ENCODE measurements at places on chromosomes 13 and 19. TPM values are rescaled to one million over a fixed set of nuclear protein-coding genes. Genes with fewer than 3 reads are reported as not detected.
A peak's percentile ranks its signal among the peaks of the same experiment; 100 is the strongest.

GRCh38 chr19:51822946-51823345, 28.0 kb downstream of the FPR3 start:
- no peak for DNase-seq

DNA sequence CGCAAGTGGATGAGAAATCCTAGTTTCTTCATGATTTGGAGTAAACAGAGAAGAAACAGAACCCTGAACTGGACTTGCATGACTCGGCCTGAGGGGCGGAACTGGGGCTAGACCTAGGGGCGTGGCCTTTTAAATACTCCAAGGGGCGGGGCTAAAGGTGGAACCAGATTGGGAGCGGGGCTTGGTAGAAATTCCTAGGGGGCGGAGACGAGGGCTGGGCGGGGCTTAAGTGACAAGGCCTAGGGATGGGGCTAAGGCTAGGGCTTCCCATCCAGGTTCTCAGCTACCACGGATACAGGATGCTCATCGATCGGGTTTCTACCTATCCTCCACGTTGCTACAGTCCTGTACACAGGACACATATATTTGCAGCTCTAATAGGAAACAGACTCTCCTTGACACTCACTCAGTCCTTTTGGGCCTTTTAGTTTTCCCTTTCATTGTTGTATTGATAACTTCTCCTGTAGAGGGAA, 372 bp upstream of the ZNF699 start:
- DNase-seq: no peak

- no peak for DNase-seq
These were observed 734 bp downstream of the TYROBP start for GRCh38 chr19:35907377-35907745.

GRCh38 chr19:54728167-54728566, 3.9 kb downstream of the KIR3DL3 start:
- no peak for DNase-seq

DNA sequence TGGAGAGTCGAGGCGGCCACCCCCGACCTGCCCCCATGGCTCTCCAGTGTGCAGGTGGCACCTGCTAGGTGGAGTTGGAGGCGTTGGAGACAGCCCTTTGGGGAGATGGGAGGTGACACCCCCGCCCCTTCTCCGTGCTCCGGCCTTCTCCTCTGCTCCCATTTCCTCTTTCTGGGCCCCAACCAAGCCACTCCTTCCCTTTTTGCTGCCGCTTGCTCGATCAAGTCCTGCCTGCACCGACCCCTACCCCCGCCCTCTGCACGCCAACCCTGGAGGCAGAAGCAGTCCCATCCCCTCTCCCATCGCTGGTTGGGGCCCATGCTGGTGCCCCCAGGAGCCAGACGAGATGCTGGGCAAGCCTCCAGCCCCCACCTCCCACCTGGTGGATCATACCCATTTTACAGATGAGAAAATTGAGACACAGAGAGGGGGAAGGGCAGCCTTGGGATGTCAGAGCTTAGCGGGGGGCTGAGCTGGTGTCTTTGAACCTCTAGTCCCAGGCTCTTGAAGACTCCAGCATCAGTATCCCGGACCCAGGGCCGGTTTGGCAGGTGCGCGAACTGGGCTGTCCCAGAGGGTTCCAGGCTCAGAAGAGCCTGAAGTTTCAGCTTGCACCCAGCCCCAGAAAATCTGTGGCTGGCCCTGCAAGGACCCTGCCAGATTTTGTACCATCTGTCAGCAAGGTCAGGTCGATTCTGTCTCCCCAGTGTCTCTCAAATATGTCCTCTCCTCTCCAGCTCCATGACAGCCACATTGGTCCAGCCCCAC, 10.3 kb downstream of the GNA15 start:
- DNase-seq: no peak

GRCh38 chr13:37409756-37410155, 188.8 kb downstream of the POSTN start:
- DNase-seq: no peak

GRCh38 chr19:30065680-30066606, 123.9 kb downstream of the URI1 start:
- DNase-seq: no peak

- no peak for DNase-seq
These were observed 208.2 kb downstream of the ITGBL1 start for GRCh38 chr13:101660711-101661110.

DNA sequence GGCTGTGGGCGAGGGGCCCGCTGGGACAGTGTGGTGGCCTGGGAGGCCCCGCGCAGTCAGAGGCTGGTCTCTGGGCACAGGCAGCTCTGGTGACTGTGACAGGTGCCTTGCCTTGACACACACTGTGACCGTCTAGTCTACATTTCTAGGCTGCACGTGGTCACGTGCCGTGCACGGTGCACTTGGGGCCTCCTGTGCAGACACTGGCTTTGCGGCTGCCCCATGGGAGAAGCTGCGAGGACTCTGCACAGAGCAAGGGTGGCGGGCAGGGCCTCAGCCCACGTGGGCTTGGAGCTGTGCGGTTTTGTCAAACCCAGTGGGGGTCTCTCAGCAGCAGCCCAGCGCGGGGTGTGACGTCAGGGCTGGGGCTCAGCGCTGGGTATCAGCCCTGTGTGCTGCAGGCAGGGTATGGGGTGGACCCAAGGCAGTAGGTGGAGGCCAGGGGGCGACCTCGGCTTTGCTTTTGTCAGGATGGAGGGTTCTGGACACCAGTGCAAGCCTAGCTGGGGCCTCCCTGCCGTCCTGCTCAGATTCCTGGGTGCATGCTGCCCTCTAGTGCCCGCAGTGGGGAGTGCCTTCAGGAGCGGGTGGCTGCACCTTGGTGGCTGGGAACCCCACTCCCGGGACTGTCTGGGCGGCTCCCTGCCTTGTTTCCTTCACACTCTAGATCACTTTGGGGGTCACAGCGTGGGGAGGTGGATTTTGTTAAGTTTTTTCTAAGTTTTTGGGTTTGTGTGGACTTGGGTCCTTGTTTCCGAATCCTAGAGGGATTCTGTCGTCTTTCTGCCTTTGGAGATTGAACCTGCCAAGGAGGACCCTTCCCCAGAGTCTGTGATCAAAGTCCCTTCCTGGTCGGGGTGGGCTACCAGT, 62.6 kb downstream of the KDM4B start:
- peak; percentile 59 for DNase-seq

- no peak for DNase-seq
These were observed 10.5 kb downstream of the NACC1 start for GRCh38 chr19:13128583-13128982.

DNA sequence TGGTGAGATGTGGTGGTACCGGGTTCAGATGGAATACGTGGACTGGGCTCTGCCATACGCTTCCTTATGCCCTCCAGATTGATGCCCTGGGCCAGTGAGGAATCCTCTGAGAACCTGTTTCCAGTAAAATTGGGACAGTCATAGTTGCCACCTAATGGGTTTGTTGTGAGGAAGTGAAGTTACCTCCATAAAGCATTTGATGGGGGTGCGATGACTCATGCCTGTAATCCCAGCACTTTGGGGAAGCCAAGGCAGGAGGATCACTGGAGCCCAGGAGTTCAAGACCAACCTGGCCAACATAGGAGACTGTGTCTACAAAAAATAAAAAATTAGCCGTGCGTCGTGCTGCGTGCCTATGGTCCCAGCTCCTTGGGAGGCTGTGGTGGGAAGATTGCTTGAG, 4.8 kb downstream of the SNRPA start:
- DNase-seq: no peak

DNA sequence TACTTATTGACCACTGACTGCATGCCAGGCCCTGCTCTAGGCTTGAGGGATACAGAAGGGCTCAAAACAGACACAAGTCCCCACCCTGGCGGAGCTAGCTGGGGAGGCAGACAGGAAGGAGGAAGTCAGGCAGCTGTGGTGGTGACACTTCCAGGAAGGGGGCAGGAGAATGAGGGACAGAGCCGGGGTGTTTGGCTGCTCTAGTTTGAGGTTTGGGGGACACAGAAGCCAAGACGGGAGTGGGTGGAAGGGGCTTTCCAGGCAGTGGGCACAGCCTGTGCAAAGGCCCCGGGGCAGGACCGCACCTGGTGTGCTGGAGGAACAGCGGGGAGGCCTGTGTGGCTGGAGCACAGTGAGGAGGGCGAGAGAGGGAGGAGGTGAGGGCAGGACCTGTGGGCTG, 4.0 kb downstream of the MRPL54 start:
- no peak for DNase-seq

DNA sequence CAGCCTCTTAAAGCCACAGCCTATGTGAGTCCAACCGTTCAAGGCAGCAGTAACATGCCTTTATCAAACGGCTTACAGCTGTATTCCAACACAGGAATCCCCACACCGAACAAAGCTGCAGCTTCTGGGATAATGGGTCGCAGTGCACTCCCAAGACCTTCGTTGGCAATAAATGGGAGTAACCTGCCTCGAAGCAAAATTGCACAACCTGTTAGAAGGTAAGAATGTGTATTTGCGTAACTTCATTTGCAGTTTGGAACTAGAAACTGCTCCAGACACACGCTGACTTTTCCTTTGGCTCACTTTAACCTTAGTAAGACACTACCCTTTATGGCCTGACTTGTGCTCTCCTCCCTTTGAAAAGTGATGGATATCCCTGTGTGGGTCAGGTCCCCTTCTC, 63.4 kb downstream of the SLAIN1 start:
- no peak for DNase-seq

DNA sequence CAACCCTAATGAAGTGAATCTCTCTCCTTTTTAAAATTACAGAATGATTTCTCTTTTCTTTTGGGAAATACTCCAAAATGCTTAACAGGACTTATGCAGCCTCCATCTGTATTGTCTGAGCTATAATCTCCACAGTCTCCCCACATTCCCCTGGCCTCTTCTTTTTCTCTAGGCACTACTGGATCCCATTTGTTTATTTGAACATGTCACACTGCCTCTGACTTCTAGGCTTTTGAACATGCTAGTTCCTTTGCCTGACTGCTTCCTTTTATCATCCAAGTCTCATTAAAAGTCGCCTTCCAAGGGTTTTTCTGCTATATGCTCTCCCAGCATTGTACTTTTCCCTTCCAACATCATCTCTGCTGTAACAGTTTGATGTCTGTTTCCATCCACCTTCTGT, 548.7 kb downstream of the PCDH9 start:
- DNase-seq: no peak

Gene ZNF546
- 7.0 TPM for total RNA-seq

Gene DACT3
- 1.6 TPM for total RNA-seq

Gene CEACAM4
- total RNA-seq: not detected

Gene ZNF420
- 6.2 TPM for total RNA-seq
